ENCODE measurements at places on chromosomes 3 and 15.
A peak's percentile ranks its signal among the peaks of the same experiment; 100 is the strongest.

DNA sequence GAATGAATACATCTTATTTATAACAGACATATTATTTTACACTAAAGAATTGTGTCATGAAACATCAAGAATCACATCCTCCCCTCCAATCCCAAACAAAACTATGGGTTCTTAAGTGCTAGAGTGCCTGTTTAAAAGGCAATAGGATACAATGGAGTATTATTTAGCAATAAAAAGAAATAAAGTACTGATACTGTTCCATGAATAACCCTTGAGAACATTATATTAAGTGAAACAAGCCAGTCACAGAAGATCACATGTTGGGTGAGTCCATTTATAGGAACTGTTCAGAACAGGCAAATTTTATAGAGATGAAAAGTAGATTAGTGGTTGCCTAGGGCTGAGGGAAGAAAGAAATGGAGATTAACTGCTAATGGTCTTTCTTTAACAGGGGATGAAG, 86.5 kb downstream of the ANKRD28 start:
- DNase-seq: no peak

GRCh38 chr15:66780973-66781718, 79.1 kb downstream of the SMAD6 start:
- DNase-seq: no peak

- no peak for DNase-seq
Observed at GRCh38 chr15:65401611-65402240, 21.0 kb downstream of the IGDCC4 start.

DNA sequence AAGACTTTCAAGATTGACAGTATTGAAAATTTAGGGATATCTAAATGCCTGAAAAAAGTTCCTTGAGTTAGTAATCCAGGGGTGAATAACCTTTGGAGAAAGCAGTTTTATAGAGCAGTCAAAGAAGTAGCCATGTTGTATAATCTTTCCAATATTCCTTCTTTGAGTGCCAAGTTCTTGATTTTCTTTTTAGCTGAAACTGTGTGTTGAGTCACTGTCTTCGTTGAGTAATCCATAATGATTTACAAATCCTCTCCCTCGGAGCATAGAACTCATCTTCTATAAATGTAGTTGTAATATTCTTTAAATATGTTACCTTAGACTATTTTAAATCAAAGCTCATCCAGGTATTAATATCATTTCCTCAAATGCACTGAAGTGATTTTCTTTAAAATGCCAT, 135.2 kb downstream of the BBX start:
- DNase-seq: no peak

GRCh38 chr3:114846252-114846651, 300.8 kb downstream of the ZBTB20 start:
- no peak for DNase-seq

DNA sequence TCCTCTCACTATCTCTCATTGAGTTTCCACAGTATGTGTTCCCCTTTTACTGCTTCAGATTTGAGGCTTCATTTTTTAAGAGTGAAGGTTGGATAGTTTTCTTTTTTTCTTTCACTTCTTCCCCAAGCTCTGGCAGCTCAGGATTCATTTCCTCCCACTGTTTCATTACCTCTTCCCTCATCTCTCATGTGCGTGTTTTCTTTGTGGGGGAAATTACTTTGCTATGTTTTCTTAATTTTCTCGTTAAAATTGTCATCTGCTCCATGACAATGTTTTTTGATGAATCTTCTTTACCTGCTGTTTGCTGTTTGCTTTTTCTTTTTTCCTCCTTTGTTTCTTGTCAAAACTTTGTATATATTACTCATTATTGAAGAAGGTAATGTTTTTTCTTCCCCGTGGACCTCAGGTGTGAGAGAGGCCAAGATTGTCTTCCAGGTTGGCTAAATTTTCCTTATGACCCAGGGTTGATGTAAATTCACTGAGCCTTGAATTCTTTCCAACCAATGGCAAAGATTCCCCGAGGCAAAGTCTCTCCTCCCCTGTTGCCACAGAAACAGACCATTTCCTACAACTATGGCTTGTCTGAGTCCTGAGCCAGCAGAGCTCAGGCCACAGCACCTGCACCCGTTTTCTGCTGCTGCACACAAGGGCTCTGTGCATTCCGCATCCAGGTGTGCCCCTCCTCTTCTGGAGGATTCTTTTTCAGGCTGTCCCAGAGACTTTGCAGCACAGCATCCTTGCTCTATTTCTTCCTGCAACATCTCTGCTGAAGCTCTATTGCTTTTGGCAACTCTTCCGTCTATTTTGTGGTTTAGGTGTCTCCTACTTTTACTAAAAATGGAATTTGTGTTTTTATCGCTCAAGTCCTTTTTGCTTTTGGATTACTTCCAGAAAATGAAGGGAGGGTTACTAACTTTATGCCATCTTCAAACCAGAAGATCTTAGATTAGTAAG, 66.1 kb downstream of the NOX5 start:
- no peak for DNase-seq

- DNase-seq: no peak
Observed at GRCh38 chr15:68601206-68602197, 22.7 kb downstream of the CORO2B start.

DNA sequence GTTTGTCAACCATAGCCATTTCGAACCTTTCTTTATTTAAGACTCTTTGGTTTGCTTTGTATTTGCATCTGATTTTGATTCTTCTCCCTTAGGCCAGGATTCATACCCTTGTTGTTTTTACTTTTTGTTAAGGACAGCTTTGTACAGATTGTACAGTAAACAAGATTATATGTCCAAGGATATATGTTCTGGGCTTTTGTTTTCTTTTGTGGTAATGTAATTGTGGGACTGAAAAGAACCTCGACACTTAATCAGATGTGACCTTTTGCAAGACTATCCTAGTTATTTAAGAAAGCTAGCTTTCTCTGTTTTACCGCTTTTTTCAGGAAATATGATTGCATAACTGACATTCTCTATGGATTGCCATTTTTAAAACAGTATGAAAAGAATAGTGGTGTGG, 67.0 kb upstream of the SAMMSON start:
- no peak for DNase-seq

GRCh38 chr3:126321490-126321889, 35.7 kb downstream of the KLF15 start:
- DNase-seq: no peak

- DNase-seq: no peak
Observed at GRCh38 chr3:187925326-187925725, 180.1 kb upstream of the BCL6 start.

- DNase-seq: no peak
Observed at GRCh38 chr15:101112336-101113113, 139.3 kb downstream of the CHSY1 start.

DNA sequence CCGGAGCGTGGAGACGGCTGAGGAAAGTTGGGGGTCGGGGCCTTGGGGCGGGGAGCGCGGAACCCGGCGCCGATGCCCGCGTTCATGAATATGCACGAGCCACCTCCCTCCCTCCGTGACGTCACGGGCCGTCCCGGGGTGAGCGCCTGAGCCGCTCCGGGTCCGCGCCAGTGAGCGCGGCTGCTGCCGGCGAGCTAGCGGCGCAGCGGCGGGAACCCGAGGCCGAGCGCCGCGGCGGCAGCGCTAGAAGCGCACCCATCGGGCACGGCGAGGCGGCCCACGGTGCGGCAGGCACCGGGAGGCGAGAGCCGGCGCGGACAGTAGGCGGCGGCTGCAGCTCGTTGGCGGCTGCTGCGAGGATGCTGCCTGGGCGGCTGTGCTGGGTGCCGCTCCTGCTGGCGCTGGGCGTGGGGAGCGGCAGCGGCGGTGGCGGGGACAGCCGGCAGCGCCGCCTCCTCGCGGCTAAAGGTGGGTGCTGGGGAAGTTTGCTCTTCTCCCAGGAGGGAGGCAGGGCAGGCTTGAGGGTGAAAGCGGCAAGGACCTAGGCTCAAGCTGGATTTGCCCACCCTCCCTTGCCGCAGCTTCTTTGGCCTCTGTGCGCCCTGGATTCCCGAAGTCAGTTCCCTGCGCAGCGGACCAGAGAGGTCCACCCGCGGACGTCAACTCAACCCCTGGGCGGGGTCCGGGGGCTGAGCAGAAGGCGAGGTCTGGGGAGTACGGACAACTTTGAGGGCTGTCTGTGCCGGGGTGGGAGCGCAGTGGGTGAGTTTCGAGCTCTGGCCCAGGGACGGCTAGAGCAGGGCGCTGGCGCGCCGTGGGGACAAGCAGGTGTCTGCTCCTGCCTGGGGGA, at the start of gene CLSTN2:
Gene CLSTN2, plus strand, starts transcription at position 170 of the 850 bp plus-strand sequence.
- DNase-seq: peak; percentile 61

DNA sequence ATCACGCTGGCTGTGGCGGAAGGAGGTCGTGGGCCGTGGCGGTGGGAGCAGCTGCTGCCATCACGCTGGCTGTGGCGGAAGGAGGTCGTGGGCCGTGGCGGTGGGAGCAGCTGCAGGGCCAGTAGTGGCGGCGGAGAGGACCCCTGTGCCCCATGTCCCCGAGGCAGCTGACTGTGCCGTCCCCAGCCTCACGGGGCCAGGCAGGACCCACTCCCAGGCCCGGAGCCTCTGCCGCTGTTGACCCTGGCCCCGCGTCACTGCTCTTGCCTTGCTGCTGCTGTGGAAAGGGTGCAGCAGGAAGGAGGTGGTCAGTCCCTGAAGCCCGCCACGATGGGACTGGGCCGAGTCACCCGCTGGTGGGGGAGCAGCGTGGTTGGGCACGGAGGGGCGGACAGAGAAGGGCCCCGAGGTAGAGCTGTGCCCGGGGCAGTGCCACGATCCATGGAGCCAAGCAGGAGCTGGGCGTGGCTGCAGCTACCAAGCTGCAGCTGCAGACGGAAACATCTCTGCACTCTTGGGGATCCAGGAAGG, 71.2 kb downstream of the GLB1 start:
- DNase-seq: no peak

GRCh38 chr3:48974076-48974864, 15.8 kb upstream of the P4HTM start:
- no peak for DNase-seq

GRCh38 chr3:14239940-14240339, 61.3 kb downstream of the LSM3 start:
- no peak for DNase-seq

- no peak for DNase-seq
Observed at GRCh38 chr3:16809993-16810392, 74.8 kb upstream of the PLCL2 start.

- DNase-seq: no peak
Observed at GRCh38 chr3:114444216-114444615, 150.4 kb downstream of the TIGIT start.

- DNase-seq: no peak
Observed at GRCh38 chr15:65902373-65902772, 33.1 kb downstream of the RAB11A start.

DNA sequence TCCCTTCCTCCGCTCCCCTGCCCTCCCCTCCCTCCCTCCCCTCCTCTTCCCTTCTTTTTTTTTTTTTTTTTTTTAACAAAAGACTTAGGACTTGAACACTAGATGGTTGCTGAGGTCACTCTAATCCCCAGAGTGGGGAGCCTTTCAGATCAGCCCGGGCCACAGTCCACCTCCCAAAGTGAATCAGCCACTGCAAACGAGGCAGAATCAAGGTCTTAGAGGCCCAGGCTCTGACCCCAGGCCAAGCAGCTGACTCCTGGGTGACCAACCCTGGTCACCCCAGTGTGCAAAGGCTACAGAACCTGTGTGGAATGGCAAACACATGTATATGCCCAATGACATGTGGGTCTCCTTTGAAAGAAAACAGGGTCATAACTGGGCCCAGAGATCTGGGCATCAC, 18.3 kb upstream of the EHD4 start:
- DNase-seq: no peak

- DNase-seq: no peak
Observed at GRCh38 chr3:7001370-7001769, 140.5 kb downstream of the GRM7 start.

GRCh38 chr15:61184431-61184830, 44.7 kb downstream of the RORA start:
- no peak for DNase-seq

DNA sequence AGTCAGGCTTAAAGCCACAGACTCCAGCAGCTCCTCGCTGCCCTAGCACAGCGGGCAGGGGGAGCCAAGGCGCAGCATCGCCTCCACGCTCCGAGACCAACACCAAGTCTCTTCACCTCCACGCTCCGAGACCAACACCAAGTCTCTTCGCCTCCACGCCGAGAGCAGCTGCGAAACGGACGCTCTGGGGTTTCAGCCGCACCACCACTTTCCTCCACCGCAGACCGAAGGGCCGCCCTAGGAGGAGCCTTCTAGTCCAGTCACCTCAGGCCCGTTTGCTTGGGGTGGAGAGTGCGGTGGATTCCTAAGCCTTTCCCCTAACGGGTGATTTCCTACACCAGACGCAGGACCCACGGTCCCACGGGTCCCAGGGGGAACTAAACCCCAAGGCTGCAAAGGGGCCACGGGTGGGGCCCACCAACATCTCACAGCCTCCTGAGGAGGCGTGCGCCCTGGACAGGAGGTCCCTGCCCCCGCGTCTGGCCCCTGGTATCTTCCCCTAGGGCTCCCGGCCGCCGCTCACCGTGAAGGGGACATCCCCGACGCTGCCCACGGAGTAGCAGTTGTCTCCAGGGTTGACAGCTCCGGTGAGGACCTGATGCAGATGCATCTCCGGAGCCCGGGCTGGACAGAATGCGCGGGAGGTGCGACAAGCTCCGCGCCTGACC, 501 bp downstream of the DMXL2 start:
- peak; percentile 33 for DNase-seq

DNA sequence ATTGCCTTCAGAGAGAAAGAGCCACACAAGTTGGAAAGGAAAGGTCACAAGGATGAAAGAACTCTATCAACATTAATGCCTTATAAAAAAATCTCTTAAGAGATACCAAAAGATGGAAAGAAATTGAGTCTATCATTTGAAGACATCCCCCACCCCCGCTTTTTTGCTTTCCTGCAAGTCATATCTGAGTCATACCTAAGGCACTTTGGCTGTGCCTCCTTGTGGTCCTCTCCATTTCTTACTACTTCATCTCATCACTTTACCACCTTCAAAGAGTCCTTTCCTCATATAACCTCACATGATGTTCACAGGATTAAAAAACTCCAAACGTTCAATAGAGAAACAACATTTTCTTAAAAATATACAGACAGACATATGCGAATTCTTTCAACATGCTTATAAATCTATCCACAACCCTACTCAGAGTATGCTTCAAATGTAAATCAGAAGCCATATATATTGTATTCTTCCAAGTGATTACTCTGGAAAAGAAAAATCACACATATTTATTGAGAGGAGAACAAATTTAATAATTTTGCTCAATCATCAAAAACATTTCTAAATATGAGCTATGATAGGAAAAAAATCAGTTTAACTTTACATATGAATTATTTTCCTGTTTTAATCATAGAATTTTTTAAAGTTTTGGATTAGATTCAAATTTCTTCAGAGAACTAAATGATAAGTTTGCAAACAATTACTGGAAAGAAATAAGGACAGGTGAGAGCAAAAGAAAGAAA, 1003.9 kb upstream of the CFAP20DC start:
- no peak for DNase-seq

- DNase-seq: no peak
Observed at GRCh38 chr15:35519541-35520149, 26.3 kb downstream of the DPH6 start.

GRCh38 chr3:76362643-76363042, 577.3 kb upstream of the ZNF717 start:
- no peak for DNase-seq

- no peak for DNase-seq
Observed at GRCh38 chr3:5389057-5389456, 201.6 kb downstream of the EDEM1 start.

- no peak for DNase-seq
Observed at GRCh38 chr3:68984011-68984530, 29.4 kb downstream of the EOGT start.
